ENCODE measurements at places on chromosomes 11 and 22.

DNA sequence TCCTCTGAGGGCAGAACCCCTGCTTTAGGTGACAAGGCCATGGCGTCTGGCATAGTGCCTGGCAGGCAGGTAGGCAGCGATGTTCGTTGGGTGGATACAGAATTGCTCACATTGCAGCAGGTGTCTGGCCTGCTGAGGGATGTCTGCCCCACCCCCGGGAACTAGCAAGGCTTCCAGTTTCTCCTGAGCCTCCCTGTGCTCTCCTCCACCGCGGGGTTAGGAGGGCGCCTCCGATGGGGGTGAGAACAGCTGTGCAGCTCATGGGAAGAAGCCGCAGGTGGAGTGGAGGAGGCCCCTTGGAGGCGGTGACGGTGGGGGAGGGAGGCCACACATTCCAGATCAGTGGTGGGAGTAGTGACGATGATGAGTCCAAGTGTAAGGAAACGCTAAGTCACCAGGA lies 48.3 kb upstream of the JAM3 start:
- no peak for DNase-seq

GRCh38 chr11:2777386-2777785 lies 77.6 kb upstream of the KCNQ1OT1 start:
- no peak for DNase-seq

DNA sequence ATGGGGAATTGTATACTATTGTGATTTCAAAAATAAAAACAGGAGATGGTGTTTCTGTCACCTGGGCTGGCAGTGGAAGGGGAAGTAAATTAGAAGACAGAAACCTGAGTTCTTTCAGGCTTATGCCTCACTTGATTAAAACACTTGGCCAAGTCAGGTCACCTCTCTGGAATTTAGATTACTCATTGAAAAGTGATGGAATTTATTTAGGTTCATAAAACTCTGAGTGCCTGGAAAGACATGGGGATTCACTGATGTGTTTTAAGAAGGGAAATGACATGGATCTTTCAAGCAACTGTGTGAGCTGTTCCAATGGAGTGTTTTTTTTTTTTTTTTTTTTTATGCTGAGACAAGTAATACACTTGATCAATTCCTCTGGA lies 400.1 kb downstream of the TMEM135 start:
- DNase-seq = no peak

GRCh38 chr11:134574425-134574824 lies 162.4 kb upstream of the B3GAT1 start:
- no peak for DNase-seq

DNA sequence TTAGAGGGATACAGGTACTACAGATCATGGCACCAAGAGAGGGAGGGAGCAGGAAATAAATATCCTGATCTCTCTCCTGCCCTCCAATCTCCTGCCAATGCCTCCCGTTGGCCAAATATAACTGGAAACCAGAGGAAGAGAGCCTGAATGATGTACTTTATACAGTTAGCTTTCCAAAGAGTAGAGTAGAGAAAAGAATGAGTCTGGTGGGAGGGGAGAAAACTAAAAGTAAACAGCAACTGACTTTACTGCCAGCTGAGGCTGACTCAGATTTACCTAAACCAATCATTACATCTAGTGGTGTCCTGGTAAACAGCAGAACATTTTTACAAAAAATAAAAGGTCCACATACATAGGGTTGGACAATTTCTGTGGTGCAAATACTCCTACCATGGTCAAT lies 5.1 kb downstream of the MPZL3 start:
- no peak for DNase-seq

GRCh38 chr22:50525104-50525857 lies at the start of gene SCO2:
TSS of gene SCO2 (minus strand) at chr22:50525598. CDS start at chr22:50524411, 1,187 bp downstream.
- peak; percentile 98 for DNase-seq

DNA sequence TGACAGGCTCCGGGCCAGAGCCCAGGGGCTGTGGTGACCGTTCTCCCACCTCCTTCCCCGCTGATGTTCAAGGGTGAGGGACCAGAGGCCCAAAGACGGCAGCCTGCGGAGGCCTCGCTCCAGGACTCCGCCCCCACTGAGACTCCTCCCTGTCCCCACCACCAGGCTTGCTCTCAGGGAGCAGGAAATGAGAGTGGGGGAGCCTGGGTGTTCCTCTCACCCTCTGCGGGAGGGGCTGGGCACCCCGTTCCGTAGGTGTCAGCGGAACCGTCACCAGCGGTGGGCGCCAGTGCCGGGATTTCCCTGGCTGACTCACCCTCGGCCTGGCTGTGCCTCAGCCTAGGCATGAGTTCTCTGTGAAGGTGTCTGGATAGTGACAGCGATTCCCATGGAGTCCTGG lies 15.7 kb downstream of the DAGLA start:
- DNase-seq = peak; percentile 95

GRCh38 chr11:977830-978720 lies 52.4 kb downstream of the AP2A2 start:
- no peak for DNase-seq
